Stimulated activated CD8-positive, alpha-beta memory T cell treated with anti-CD3 and anti-CD28 coated beads, Interleukin-4, amount 100 ng/mL, for 1 hour (primary cell): ENCODE measurements at places on chromosomes 3 and 15.

GRCh38 chr3:157152438-157152837 lies 7.5 kb downstream of the CCNL1 start:
- DNase-seq, result no peak

GRCh38 chr3:68458581-68458980 lies 473.8 kb downstream of the TAFA4 start:
- DNase-seq, result no peak

DNA sequence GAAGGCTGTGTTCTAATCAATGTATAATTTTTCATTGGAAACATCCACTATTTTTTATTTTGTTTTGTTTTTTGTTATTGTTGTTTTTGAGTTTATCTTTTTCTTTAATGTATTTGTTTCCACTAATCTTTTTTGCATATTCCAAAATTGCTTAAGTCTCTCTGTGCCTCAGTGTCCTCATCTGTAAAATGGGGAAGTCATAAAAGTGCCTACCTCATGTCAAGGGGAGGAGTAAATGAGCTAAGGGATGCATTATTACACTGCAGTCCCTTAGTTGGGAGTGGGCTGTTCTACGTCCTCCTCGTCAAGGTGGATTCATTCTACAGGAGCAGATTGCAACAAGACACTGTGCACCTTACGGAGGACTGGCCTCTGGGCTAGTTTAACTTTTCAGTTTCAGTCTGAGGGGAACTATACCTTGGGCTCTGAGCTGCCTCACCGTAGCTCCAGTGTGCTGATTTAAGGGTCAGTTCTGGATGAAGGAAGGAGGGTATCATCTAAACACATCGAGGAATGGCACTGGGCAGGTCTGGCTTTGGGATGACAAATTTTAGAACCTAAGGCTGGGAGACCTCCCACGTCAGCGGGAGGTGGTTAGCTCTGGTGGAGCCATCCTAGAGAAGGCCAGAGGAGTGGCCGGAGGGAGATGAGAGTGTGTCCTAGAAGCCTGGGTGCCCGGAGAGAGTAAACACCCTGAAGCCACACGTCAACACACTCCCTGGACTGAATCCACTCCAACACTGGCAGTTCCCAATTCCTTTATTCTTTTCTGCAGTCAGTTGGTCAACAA lies 5.1 kb upstream of the SRP14 start:
- no peak for DNase-seq

DNA sequence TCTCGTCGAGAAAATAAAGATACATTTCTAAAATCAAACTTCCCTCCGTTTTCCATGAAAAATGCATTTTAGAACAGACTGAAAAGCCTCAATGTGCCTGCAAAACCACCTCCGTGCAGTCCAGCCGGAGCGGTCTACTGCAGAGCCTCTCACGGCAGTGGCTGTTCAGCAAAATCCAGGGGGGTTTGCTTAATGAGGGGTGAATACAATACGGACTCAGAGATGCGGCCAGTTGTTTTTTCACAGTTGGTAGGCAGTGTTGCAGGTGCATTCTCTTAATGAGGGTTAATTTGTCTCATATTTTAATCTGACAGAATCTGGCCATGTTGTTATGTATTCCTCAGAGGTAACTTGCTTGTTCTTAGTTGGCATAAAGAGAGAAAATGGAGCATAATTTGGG lies 223.0 kb downstream of the EBLN2 start:
- no peak for DNase-seq

DNA sequence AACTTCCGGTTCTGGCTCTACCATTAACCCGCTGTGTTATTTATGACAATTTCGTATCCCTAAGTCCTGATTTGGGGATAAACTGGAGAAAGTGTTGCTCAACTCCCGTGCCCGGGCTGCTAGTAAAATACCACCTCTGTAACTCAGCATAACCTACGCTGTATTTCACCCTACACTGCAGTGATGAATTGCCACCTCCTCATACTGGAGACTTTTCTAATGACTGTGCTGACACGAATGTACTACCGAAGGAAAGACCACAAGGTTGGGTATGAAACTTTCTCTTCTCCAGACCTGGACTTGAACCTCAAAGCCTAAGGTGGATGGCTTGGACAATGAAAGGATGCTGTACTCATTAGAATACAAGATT lies 16.5 kb downstream of the SLC51A start:
- DNase-seq, result no peak

- DNase-seq, result no peak
Observed at GRCh38 chr15:31345606-31346366, 19.2 kb downstream of the KLF13 start.

GRCh38 chr15:78397382-78397781 lies 40.6 kb upstream of the IREB2 start:
- no peak for DNase-seq
